Mucosa of gallbladder (tissue), 1 donor: ENCODE measurements at places on chromosomes 5 and 9. TPM values are rescaled to one million over a fixed set of nuclear protein-coding genes. Genes with fewer than 3 reads are reported as not detected.

The PPIC gene
- 28.8 TPM for total RNA-seq

The DNM1 gene
- total RNA-seq, result 135 TPM

The SLC25A48 gene
- 0.43 TPM for total RNA-seq

The CTSV gene
- total RNA-seq, result 2.5 TPM

The AUH gene
- 19.9 TPM for total RNA-seq
